CD4-positive, alpha-beta T cell (primary cell): ENCODE measurements at places on chromosomes 3 and 15.

DNA sequence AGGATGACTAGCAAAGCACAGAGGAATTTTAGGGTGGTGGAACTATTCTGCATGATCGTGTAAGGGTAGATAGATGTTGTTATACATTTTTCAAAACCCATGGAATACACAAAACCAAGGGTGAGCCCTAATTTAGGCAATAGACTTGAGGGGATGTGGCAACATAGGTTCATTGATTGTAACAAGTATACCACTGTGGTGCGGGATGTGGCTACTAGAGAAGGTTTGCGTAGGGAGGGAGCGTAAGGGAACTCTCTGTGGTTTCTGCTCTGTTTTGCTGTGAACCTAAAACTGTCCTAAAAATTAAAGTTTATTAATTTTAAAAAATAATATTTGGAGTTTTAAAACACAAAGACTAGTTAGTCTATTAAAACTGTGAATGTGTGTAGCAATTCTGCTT, 202.8 kb downstream of the PLCL2 start:
- no peak for DNase-seq

DNA sequence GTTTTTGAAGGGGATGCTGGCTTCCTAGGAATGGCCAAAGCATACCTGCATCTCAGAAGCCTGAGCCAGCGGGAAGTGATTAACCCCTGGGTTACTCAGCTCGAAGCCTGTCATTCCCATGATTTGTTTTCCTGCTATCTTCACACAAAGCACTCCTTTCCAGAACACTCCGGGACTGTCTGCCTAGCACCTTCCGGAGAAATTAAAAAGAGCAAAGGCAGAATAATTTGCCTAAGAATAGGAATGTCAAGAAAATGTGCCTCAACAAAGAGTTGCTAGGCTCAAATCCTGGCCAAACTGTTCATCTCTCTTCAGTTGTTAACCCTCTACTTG, 34.1 kb downstream of the TPM1 start:
- DNase-seq, result no peak

DNA sequence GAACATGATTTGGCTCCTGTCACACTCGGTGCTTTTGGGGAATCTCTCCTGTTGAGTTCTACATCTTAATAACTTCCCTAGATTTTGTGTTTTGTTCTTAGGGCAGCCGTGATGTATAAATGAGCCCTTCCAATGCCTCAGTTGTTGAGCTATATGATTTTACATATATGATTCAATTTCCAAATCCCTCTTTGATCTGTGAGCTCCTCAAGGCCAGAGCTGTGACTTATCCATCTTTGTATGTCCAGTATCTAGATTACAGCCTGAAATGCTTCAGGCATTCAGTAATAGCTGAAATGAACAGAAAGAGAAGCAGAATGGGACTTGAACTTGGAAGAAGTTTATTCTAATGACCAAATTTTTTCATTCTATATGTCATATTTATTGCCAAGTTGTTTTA, 26.6 kb downstream of the CGGBP1 start:
- no peak for DNase-seq

DNA sequence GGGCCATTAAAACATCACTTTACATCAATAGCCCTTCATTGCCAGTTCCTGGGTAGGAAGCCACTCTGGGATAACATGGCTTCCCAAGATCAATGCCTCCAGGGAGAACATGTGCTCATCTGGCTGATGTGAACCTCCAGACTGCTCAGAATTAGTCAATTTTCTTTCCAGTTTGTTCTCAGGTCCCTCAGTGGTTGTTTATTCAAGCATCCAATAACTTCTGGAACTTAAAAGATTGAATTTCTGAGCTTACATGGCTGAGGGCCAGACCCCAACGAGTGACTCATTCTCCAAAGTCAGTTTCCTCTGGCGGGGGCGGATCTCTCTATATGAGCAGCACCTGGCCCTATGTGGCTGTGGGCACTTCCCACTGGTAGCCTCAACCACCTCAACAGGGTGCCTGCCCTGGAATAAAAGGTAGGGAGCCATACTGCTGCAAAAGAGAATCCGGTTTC, 34.0 kb downstream of the LYZL4 start:
- DNase-seq, result no peak

DNA sequence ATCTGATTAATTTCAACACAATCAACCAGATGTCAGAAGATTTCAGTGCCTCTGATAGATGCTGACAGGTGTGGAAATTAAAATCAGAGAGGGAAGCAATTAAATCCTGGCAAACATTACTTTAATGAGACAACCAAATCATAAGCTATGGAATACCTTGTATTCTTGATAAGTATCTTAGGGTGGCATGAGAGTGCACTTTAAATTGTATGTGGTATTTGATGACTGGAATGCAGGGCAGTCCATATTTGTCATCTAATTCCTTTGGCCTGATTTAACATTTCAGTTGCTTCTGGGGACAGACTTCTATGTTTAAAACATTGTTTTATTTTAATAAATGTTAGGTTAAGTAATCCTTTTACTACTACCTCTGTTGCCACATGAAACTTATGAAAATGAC, 184.1 kb downstream of the LPP start:
- no peak for DNase-seq
